ENCODE measurements at places on chromosomes 5 and 9. TPM values are rescaled to one million over a fixed set of nuclear protein-coding genes. Genes with fewer than 3 reads are reported as not detected.

The THBS4 gene
- 0.16 TPM for total RNA-seq

The PCDHGA3 gene
- total RNA-seq: 2.0 TPM

The FSTL4 gene
- total RNA-seq: not detected

The EXOSC3 gene
- 30.0 TPM for total RNA-seq

The TMEM252 gene
- not detected for total RNA-seq

The PTGES gene
- total RNA-seq: 1.1 TPM

The DBH gene
- total RNA-seq: not detected

The LCN10 gene
- total RNA-seq: not detected

The MCTP1 gene
- 0.18 TPM for total RNA-seq
